Transverse colon (tissue), 4 donors: ENCODE measurements at places on chromosomes 3 and 15. TPM values are rescaled to one million over a fixed set of nuclear protein-coding genes. Genes with fewer than 3 reads are reported as not detected.

CPLX3 gene
- not detected for total RNA-seq

DNA sequence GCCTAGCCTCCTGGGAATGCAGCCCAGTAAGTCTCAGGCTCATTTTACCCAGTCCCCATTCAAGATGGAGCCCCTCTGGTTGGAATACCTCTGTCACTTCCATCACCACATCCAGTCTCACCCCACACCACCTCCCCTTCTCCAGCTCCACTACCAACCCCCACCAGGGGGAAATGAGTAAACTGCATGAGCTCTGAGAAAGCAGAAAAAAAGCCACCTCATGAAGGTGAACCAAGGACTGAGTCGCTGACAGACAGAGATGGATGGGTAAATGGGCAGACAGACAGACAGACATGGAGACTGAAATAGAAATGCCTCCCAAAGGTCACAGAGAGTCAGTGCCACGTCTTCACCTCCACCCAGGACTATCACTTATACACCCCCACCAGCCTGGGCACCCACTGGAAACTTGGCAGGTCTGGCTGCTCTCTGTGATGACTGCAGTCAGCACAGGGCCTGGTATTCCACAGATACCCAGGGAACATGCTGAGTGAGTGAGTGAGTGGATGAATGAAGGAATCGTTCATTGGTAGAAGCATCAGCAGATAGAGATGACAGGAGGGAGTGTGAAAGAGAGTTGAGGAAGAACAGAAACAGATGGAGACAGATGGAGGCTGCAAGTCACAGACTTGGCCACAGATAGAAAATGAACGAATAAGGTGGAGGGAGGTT lies 4.9 kb upstream of the LOXL1 start:
- no peak for DNase-seq

DNA sequence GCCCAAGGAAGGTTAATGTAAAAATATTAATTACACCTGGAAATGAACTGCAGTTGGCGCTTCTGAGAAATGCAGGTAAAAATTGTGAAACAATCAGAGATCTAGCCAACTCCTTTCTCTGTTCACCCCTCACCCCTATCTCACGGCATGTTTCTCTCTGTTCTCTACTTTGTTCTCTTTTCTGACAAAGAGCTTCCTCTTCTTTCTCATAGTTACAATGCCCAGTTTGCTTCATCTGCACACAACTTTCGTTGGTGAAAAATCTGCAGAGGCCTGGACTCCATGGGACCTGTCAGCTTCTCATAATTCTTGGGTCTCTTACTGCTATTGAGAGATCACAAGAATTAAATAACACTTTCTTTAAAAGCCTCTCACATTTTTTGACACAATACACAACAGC lies 212.9 kb upstream of the LRRN1 start:
- DNase-seq, result no peak

DNA sequence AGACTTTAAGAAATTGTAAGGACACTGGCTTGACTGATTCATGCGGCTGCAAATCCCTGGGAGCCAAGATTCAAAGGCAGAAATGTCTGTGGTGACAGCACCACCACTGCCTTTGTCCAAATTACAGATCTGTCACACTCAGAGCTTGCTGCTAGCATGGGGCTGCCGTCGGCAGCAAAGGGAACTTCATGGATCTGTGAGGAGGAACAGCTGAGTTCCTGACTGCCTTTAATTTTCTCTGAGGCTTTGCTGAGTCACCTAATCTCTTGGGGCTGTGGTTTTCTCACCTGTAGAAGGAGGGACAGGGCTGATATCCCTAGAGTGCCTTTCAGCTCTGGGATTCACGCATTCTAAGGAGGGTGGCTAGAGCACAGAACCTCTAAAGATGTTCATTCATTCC lies 4.1 kb upstream of the PAK6 start:
- no peak for DNase-seq

DNA sequence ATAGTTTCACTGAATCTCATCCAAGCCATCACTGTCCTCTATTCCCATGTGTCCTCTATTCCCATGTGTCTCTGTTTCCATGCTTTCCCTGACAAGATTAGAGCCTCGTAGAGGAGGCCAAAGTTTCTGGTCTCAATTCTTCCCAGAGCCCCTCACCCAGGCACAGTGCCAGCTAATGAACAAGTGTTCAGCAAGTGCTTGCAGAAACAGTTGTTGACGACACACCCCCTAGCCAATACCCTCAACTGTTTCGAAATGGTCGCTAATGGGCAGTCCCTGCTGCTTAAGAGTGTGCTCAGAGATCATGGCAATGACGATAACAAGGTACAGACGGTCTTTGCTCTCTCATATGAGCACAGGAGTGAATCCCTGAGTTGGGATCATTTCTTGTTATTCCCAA lies 73.4 kb downstream of the FAM174B start:
- no peak for DNase-seq

GRCh38 chr3:69385723-69386555 lies at the start of gene FRMD4B:
FRMD4B (minus strand) TSS chr3:69386088; CDS start chr3:69385989, 99 bp downstream.
- peak; percentile 65 for DNase-seq

- peak; percentile 24 for DNase-seq
Observed at GRCh38 chr3:129182390-129183185, 1.1 kb downstream of the CNBP start.
